ENCODE measurements at places on chromosomes 1 and 21. TPM values are rescaled to one million over a fixed set of nuclear protein-coding genes. Genes with fewer than 3 reads are reported as not detected.

STYXL2 gene
- not detected for total RNA-seq

SELL gene
- under 0.01 TPM for total RNA-seq

FAM72C gene
- total RNA-seq, result 0.83 TPM

PTPRU gene
- 25.8 TPM for total RNA-seq

LCE1F gene
- total RNA-seq, result not detected

GBP7 gene
- total RNA-seq, result not detected

ASCL5 gene
- total RNA-seq, result under 0.01 TPM
